NCI-H2029 treated with DMSO at 0.1 percent for 48 hours (cell line): ENCODE measurements at places on chromosomes 11 and 22.

DNA sequence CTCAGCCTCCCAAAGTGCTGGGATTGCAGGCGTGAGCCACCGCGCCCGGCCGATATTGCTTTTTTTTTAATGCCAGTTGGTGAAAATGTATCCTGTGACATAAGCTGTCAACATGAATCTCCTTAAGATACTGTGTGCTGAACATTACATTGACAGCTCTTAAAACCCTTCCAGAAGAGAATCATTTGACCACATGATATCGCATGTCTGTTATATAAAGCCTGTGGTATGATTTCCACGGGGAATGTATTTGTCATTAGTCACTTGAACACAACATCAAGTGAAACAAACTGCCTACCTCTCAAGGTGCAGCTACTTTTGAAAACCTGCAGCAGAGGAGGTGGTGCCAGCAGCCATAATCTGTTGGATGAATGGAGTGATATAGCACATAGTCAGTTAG is 67.0 kb downstream of the BCL2L13 start:
- DNase-seq, result no peak

GRCh38 chr11:58775066-58775708 is 43.4 kb upstream of the GLYAT start:
- DNase-seq, result no peak

DNA sequence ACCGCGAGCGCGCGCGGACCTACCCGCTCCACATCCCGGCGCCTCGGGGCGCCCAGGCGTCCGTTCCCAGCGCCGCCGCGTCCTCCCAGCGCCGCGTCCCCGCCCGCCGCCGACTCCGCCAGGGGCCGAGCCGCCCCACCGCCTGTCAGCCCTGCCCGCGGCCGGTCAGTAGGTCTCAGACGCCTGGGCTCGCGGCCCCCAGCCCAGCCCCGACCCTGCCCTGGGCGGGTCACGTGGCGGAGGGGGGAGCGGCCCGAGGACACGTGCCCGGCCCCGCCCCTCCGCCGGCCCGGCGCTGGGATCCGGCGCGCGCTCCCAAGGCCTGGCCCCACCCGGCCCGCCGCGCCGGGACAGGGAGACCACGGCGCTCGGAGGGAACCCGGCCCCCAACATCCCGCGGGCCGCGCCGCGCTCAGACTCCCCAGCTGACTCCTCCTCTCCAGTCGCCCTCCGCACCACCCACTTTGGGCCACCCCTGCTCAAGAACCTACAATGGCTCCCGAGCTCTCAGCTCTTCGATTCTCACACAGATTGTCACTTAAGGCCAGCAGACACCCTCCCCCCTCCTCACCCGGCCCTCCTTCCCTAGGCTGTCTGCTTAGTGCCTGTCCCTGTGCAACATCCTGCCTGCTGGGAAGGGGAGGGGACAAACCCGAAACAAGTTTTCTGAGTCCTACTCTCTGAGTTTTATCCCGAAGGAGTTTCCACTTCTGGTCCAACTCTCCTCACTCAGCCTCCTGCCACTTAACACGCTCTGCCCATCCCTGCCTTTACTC is at the start of gene RAB3IL1:
Gene RAB3IL1, minus strand, starts transcription at position 233 of the 776 bp plus-strand sequence. Its CDS starts 199 bp downstream, at position 34.
- no peak for DNase-seq

- no peak for DNase-seq
Observed at GRCh38 chr11:44959064-44959463, 8.4 kb upstream of the TP53I11 start.

- DNase-seq, result no peak
Observed at GRCh38 chr11:46248289-46249102, 29.0 kb upstream of the CREB3L1 start.

DNA sequence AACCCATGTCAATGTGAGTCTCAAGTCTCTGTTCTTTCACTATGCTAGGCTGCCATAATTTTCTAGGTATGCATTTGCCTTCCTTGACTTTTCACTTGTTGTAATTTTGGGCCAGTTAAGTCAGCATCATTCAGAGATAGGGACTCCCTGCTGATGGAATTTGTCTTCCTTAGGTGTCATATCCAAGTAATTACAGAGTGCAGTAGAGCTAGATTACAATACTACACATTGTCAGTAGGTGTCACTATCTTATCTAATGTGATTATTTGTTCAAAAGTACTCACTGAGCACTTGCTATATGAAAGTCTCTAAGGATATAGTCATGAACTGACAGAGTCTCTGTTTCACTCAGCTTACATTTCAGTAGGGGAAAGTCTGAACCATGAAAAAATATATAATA is 25.0 kb upstream of the SYN3 start:
- no peak for DNase-seq

- DNase-seq, result no peak
Observed at GRCh38 chr22:32842486-32842885, 41.0 kb downstream of the TIMP3 start.

DNA sequence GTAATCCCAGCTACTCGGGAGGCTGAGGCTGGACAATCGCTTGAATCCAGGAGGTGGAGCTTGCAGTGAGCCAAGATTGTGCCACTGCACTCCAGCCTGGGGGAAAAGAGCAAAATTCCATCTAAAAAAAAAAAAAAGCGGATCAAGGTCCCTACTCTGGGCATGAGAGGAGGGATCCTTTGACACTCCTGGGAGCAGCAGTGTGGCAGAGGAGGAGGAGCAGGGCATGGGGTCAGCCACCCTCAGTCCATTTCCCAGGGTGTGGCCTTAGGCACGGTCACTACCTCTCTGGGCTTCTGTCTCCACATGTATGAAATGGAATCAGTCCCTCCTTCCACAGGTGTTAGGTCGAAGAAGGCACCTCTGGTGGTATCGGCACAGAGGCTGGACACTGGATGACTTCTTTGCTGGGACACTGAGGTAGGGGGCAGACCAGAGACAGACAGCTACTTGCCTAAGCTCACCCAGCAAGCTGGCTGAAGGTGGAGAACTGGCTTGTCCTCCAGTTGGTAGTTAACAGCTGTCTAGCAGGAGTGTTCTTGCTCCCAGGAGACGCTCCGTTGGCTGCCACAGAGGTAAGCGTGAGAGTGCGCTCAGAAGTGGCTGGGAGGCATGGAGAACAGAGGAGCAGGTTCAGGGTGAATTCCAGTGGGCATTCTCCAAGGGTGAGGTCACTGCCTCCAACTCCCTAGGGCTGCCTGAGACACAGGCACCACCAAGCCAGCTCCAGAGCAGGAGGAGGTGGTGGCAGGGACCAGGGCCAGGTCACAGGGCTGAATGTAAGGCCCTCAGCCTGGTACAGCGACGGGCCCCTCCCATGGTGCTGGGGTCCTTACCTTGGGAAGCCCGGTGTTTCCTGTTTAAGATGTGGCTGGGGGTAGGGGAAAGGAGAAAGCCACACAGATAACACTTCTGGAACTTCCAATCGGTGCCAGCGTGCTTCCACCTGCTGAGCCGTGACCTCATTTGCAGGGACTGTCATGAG is 19.5 kb downstream of the TXN2 start:
- peak; percentile 61 for DNase-seq

DNA sequence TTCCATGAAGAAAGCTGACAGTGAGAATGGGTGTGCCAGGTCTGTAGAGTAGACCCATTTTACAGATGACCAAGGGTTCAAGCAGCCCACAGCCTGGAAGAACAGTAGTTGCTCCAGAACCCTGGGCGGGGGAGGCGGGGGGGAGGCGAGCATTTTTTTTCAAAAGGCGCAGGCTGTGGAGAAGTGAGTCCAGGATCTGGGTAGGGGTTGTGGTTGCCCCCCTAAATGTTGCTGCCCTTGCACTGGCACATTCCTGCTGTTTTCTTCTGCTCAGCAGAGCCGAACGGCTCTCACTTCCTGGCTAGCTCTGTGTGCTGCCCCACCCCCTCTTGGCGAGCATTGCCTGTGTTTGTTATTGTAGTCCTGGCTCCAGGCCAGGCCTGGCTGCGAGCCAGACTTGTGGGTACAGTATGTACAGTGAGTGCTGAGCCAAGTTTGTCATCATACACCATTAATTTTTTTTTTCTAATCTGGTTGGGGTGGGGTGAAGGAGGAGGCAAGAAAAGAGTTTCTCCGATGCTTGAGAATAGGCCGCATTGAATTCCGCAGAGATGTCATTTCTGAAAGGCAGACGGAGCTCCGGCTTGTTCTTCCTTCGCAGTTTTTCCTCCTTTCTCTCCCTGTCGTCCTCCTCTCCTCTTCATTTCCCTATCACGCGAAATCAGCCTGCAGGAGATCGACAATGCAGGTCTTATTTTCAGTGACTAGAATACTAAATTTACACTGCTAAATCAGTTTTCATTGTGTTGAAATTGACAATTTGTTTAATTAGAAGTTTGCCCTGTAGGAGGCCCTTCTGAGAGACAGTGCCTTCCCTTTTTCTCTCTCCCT is 100.5 kb downstream of the ZBTB16 start:
- peak; percentile 92 for DNase-seq

- DNase-seq, result no peak
Observed at GRCh38 chr22:49734882-49735281, 92.8 kb downstream of the BRD1 start.

GRCh38 chr22:37439347-37439746 is 12.1 kb upstream of the ELFN2 start:
- peak; percentile 22 for DNase-seq

DNA sequence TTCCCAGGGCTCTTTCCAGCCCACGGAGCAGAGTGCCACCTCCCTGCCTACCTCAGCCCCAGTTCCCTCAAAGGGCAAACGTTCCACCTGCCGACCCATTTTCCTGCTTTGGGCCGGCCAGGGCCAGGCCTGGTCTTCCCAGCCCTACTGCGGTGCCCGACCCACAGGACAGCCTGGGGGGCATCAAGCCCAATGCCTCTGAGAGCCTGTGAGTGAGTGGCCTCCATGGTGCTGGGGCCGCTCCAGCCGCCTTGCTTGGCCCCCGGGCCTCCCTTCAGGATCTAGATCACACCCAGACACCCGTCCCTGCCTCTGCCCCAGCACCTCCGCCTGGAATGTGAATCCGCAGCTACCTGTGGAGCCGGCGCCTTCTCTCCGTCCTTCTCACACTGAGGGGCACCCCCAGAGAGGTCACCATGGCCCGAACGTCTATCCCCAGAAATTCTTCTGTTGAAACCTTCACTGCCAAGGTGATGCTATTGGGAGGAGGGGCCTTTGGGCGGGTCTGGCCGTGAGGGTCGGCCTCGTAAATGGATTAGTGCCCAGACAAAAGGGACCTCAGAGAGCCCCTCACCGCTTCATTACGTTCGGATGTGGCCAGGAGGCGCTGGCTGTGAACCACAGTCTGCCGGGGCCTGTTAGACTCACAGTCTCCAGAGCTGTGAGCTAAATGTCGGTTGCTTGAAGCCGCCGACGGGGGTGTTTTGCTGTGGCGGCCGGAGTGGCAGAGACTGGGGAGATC is 36.2 kb upstream of the BRSK2 start:
- DNase-seq, result no peak

GRCh38 chr11:96161307-96162089 is 181.5 kb downstream of the MAML2 start:
- DNase-seq, result no peak

GRCh38 chr11:116808262-116809175 is 14.6 kb downstream of the APOA4 start:
- DNase-seq, result no peak

DNA sequence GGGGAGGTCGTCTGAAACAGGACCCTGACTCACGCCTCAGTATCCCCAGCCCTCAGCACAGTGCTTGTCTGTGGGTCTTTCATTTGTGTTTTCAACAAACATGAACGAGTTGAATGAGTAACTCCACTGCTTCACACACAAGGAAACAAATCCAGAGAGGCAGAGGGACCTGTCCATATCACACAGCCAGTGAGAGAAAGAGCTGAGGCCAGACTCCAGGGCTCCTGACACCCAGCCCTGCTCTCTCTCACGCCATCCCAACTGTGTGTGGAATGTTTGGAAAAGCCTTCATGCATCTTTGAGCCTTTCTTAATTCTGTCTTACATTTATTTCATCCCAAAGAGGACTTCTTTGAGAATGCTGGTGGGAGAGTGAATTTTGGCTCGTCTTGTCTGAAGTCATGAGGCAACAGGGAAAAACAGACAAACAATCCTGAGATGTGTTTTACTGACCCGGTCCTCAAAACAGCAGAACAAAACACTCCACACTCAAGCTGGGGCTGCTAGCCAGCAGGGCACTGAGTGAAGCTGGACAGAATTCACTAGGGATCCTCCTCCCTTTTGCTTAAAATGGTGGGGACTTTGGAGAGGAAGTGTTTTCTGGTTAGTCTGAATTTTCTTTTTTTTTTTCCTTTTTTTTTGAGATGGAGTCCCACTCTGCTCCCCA is 19.7 kb upstream of the ALG8 start:
- DNase-seq, result no peak

- DNase-seq, result no peak
Observed at GRCh38 chr11:19458231-19458630, 217.5 kb upstream of the E2F8 start.

DNA sequence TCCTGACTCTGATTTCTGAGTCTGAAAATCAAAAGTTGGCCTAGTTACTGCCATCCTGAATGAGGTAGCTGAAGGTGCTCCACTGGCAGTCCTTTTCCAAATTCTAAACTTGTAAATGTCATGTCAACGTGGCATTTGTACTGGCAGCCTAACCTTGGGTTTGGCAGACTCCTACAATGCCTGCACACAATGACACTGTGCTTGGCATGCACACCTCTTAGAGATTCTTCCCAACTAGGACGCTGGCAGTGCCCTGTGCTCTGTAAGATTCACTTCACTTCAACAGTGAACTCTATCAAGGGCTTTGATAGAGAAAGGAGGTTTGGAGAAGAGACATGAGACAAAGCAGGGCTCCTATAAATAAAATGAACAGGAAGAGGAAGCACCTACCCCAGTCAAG is 21.9 kb upstream of the PPP2R1B start:
- DNase-seq, result no peak

DNA sequence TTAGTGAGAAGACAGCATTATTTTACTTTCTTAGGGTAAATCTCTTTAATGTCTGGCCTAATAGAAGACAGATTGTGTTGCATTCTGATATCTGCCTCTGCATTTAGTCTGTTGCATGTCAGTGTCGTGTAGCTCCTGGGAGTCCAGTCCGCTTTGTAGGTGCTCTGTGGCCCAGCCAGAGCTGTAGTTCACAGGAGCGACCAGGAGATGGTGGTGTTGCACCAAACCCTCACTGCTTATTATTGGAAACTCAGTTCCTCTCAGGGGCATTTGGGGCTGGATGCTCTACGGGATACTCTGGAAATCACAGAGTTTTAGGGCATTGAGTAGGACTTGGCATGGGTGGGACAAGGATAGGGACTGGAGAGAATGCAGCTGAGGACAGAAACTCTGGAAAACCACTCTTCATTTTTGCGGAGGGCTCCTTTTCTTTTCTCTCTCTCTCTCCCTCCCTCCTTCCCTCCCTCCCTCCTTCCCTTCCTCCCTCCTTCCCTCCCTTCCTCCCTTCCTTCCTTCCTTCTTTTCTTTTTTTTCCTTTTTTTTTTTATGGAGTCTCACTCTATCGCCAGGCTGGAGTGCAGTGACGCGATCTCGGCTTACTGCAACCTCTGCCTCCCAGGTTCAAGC is 21.7 kb downstream of the MIAT start:
- peak; percentile 22 for DNase-seq

- DNase-seq, result no peak
Observed at GRCh38 chr11:91081440-91082043, 858.7 kb upstream of the CHORDC1 start.

DNA sequence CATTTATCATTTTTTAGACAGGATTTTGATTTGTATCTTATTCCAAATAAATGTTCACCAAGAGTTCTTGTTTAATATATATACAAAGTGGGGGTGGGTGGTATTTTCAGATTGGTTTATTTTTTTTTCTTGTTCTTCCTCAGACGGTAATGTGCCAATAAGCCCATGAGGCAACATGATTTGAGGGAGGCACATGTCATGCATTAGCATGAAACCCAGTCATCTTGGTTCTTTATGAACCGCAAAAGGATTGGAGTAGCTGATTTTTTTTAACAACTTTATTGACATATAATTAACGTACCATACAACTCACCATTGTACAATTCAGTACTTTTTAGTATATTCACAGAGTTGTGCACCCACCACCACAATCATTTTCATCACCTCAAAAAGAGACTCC is 2.7 kb downstream of the BCL2L13 start:
- DNase-seq, result no peak
